Mesothelial cell of epicardium (in vitro differentiated cells): ENCODE measurements at places on chromosomes 6 and 20. TPM values are rescaled to one million over a fixed set of nuclear protein-coding genes. Genes with fewer than 3 reads are reported as not detected.

Gene CLVS2
- total RNA-seq = 0.11 to 0.27 TPM (median 0.24 TPM) in 3 replicates

Gene PAQR8
- 9.5 to 9.7 TPM (median 9.5 TPM) in 3 replicates for total RNA-seq

DNA sequence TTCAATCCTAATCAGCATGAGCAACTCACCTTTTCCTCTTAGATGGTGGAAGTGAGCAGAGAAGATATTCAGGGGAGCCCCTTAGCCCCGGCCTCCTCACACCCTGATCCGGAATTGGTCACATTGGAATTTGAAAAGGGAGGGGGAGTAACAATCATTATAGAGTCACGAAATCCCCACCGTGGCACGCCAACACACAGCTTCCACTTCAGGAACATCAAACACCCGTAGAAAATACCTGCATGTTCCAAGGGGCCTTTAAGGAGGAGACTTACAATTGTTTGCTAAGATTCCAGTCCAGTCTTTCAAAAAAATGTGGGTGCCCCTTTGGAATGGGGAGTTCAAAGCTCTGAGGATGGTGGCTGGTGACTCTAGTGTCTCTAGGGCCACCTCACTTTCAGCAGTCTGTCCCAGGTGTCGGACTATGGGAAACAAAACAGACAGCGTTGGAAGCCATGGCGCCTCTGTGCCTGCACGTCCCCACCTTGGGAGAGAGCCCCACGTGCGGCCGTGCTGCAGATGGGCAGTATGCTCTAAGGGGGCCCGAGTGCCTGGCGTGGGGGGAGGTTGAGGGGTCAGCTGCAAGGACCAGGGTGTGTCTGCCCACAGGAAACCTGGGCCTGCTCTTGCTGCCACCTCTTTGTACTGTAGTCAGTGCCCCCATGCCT, 2.4 kb downstream of the CD93 start:
- no peak overlapping the region for H3K27ac ChIP-seq
- peaks cover 20% of the 10 kb centered on the region for H3K27me3 ChIP-seq
- H3K4me3 ChIP-seq = no peak overlapping the region
- H3K36me3 ChIP-seq = no peaks in the 10 kb centered on the region
- no peak for DNase-seq

DNA sequence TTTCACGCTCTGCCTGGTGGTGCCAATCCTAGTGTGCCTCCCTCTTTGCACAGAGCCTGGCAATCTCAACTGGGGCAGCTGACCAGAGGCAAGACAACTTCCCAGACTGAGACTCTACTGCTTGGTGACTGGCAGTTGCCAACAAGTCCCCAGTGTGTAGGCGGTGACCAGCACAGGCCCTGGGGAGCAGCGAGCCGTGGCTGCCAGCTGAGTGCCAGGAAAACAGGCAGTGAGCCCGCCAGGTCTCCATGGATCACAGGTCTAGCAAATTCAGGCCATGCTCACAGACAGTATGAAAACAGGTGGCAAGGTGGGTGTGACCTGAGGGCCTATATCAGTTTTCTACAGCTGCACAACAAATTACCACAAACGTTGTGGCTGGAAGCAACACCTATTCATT, 289.9 kb downstream of the KIF16B start:
- H3K4me1 ChIP-seq = peaks cover 4% of the 10 kb centered on the region
- peaks cover 5% of the 10 kb centered on the region for H3K36me3 ChIP-seq
- H3K27me3 ChIP-seq = no peaks in the 10 kb centered on the region
- no peak overlapping the region for H3K27ac ChIP-seq
- H3K4me3 ChIP-seq = no peak overlapping the region

DNA sequence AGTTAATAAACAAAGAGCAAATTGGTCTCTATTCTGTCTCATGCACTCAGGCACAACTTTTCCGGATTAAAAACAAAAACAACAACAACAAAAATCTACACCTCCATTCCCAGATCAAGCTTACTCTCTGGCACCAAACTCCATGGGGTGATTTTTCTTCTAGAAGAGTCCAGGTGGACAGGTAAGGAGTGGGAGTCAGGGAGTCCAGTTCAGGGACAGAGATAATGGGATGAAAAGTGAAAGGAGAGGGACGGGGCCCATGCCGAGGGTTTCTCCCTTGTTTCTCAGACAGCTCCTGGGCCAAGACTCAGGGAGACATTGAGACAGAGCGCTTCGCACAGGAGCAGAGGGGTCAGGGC, 437 bp upstream of the HLA-A start:
- H3K4me3 ChIP-seq = peak overlapping the region; percentile 88
- peaks cover 16% of the 10 kb centered on the region for H3K4me1 ChIP-seq
- no peak for DNase-seq
- peak overlapping the region; percentile 98 for H3K27ac ChIP-seq
- H3K27me3 ChIP-seq = peaks cover 15% of the 10 kb centered on the region

DNA sequence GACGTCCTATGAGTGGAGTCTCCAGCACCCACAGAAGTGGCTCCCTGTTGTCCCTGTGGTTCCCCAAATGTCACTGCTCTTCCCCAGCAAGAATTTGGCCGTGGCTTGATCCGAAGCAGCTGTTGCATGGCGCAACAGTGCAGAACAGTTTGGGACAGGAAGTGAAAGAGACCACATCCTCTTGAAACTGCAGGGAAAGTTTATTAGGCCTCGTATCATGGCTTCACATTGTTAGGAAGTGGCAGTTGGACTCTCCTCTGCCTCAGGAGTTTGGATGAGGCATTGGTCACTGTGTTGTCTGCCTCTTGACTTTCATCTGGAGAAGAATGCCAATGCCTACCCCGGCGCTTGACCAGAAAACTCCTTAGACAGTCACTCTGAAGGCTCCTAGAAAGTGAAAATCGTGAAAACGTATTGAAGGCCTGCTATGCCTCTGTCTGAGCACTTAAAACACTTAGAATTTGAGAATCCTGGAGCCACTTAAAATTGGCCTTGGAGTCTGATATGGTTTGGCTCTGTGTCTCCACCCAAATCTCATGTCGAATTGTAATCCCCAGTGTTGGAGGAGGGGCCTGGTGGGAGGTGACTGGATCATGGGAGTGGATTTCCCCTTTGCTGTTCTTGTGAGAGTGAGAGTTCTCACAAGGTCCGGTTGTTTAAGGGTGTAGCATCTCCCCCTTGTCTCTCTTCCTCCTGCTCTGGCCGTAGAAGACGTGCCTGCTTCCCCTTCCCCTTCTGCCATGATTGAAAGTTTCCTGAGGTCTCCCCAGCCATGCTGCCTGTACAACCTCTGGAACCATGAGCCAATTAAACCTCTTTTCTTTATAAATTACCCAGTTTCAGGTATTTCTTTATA, 334.9 kb upstream of the JARID2 start:
- H3K4me3 ChIP-seq = no peak overlapping the region
- H3K36me3 ChIP-seq = no peaks in the 10 kb centered on the region
- DNase-seq = no peak
- peaks cover 3% of the 10 kb centered on the region for H3K4me1 ChIP-seq
- H3K27ac ChIP-seq = no peak overlapping the region
- no peaks in the 10 kb centered on the region for H3K27me3 ChIP-seq

- H3K4me1 ChIP-seq = peaks cover 12% of the 10 kb centered on the region
- DNase-seq = no peak
- no peaks in the 10 kb centered on the region for H3K27me3 ChIP-seq
- H3K36me3 ChIP-seq = no peaks in the 10 kb centered on the region
- H3K4me3 ChIP-seq = no peak overlapping the region
Observed at GRCh38 chr6:14132244-14132920, 14.8 kb downstream of the CD83 start.
